Cardiac ventricle fibroblast (primary cell): ENCODE measurements at places on chromosomes 2 and 18. TPM values are rescaled to one million over a fixed set of nuclear protein-coding genes. Genes with fewer than 3 reads are reported as not detected.

The TEX44 gene
- not detected in 2 replicates for total RNA-seq

The SLC4A3 gene
- 8.8 and 9.4 TPM in 2 replicates for total RNA-seq

The REG1B gene
- total RNA-seq, result not detected in 2 replicates

The TRIM54 gene
- not detected in 2 replicates for total RNA-seq

The MYO5B gene
- 0.25 TPM in 1 of 2 replicates, not detected in the other for total RNA-seq

The PAX8 gene
- 1.9 and 3.0 TPM in 2 replicates for total RNA-seq

The UBXN2A gene
- total RNA-seq, result 11.9 and 14.4 TPM in 2 replicates

The GPAT2 gene
- total RNA-seq, result 2.3 and 3.2 TPM in 2 replicates

The GPBAR1 gene
- total RNA-seq, result 0.50 and 2.1 TPM in 2 replicates

The CELF4 gene
- not detected in 2 replicates for total RNA-seq

The DYSF gene
- total RNA-seq, result 7.0 and 7.6 TPM in 2 replicates

The ACMSD gene
- total RNA-seq, result not detected in 2 replicates

The CTAGE1 gene
- total RNA-seq, result not detected in 2 replicates

The ZNF804A gene
- total RNA-seq, result not detected in 2 replicates

The CNPPD1 gene
- total RNA-seq, result 20.8 and 32.6 TPM in 2 replicates

The MYO3B gene
- not detected in 2 replicates for total RNA-seq

The LTBP1 gene
- total RNA-seq, result 104 and 114 TPM in 2 replicates

The SIX3 gene
- total RNA-seq, result not detected in 2 replicates

The TRIM43 gene
- not detected in 2 replicates for total RNA-seq

The TMEM178A gene
- total RNA-seq, result 0.25 and 1.0 TPM in 2 replicates
